Foreskin fibroblast (primary cell): ENCODE measurements at places on chromosomes 7 and 10.

GRCh38 chr7:90594751-90595317 is 1.3 kb upstream of the CDK14 start:
- peak; percentile 91 for DNase-seq

- DNase-seq: no peak
Measured at GRCh38 chr10:75646218-75646915, 214.9 kb downstream of the LRMDA start.

DNA sequence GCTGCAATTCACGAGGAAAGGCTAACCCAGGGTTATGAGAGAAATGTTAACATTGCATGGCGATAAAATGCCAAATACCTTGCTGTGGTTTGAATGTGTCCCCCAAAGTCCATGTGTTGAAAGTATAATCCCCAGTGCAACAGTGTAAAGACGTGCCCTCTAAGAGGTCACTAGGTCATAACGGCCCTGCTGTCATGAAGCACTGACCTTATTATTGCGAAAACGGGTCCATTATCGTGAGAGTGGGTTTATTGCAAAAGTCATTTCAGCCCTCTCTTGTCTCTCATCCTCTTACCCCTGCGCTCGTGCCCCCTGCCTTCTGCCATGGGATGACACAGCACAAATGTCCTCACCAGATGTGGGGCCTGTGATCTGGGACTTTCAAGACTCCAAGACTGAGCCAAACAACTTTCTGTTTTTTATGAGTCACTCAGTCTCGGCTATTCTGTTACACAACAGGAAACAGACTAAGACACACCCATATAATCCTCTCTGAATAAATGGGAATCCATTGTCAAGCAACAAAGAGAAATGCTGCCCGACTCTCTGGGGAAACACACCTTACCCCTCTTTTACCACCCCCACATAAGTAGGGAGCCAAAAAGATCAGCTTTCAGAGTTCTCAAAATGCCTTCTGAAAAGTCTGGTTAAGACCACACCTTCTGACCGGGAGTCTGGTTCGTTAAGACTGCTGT is 73.1 kb upstream of the UCN3 start:
- peak; percentile 84 for DNase-seq

GRCh38 chr10:130707389-130707979 is 571.3 kb downstream of the GLRX3 start:
- no peak for DNase-seq

- DNase-seq: peak; percentile 41
Measured at GRCh38 chr10:133358162-133358924, 524 bp upstream of the FUOM start.

GRCh38 chr7:130886438-130887135 is 152.6 kb upstream of the KLF14 start:
- DNase-seq: no peak

- peak; percentile 85 for DNase-seq
Measured at GRCh38 chr10:3090914-3091787, 23.8 kb downstream of the PFKP start.

DNA sequence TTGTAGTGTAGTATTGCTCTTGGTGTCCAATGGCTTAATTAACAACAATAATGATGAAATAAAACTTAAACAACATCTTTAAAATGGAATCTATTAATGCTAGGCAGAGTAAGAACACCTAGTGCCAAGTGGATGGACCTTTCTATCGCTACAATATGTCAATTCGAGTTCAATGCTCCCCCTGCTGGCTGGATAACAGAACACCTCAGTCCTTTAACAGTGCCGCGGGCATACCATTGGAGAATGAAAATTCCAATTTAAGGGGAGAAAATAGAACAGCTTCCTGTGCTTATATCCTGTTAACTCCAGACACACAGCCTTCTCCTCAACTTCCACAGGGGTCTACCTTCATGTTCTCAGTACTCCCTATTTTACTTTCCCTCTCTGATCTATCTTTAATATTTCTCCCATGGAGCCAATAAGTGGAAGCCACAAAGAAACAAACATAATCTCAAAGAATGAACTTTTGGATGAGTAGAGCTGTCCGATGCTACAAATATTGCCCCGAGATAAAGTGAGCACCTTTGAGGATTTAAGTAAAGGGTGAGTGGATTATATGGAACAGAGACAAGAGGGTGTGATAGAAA is 41.4 kb downstream of the COL1A2 start:
- peak; percentile 89 for DNase-seq

DNA sequence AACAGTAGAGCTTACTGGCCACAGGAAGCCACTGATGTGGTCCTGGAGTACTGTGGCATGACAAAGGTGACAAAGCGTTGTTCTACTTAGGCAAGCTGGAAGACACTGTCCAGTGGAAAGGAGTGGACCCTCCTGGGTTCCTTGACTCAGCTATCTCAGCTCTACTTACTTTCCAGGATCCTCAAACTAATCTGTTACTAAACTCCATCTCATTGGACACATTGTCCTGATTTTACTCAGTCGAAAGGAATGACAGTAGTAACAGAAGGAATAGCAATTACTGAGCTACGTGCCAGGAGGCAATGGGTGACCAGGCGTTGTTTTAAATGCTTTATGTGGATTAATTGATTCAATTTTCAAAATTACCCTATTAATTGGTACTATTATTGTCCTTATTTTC is 41.6 kb downstream of the ABLIM1 start:
- DNase-seq: no peak

- no peak for DNase-seq
Measured at GRCh38 chr7:152673897-152674296, 2.0 kb downstream of the XRCC2 start.

- DNase-seq: no peak
Measured at GRCh38 chr10:79182781-79183467, 114.2 kb downstream of the ZMIZ1 start.

DNA sequence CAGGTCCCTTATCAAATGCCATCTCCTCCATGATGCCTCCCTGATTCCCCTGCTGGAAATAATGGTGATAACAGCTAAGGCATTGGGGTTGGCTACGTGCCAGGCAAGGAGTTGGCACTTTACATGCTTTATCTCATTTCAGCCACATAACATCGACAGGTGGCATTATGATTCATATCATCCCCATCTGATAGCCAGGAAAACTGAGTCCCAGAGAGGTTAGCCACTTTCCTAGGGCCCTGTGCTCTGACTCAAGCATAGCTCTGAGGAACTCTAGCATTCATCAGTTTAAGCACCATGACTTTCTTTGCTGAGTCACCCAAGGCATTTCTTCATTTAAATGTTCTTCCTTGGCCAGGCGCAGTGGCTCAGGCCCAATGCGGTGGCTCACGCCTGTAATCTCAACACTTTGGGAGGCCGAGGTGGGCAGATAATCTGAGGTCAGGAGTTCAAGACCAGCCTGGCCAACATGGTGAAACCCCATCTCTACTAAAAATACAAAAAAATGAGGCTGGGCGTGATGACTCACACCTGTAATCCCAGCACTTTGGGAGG is 6.6 kb downstream of the LEP start:
- peak; percentile 18 for DNase-seq

GRCh38 chr10:86316274-86316835 is 50.2 kb downstream of the GRID1 start:
- no peak for DNase-seq

DNA sequence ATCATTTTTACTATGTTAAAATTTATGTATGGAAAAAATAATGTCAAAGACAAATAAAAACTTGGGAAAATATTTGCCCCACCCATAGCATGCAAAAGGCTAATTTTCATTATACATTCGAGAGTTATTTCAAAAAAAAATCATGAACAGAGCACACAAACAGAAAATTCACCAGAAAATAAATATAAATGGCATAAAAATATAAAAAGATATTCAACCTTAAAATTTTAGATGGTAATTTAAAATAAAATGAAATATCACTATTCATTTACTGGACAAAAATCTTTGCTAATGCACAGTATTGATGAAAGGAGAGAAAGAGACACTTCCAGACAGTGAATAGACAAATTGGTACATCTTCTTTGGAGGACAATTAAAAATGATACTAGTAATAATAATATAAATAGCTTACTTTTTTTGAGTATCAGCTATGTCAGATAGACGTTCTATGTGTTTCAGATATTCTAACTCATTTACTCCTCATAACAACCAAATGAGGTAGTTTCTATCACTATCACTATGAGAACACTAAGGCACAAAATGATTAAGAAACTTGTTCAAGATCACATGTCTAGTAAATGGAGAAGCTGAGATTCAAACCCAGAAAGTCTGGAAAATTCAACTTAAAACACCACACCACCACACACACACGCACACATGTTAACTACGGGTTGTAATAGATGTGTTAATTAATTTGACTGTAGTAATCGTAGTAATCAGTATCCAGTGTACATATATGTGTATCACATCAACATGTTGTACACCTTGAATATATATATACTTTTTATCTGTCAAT is 63.0 kb downstream of the CCDC71L start:
- no peak for DNase-seq

DNA sequence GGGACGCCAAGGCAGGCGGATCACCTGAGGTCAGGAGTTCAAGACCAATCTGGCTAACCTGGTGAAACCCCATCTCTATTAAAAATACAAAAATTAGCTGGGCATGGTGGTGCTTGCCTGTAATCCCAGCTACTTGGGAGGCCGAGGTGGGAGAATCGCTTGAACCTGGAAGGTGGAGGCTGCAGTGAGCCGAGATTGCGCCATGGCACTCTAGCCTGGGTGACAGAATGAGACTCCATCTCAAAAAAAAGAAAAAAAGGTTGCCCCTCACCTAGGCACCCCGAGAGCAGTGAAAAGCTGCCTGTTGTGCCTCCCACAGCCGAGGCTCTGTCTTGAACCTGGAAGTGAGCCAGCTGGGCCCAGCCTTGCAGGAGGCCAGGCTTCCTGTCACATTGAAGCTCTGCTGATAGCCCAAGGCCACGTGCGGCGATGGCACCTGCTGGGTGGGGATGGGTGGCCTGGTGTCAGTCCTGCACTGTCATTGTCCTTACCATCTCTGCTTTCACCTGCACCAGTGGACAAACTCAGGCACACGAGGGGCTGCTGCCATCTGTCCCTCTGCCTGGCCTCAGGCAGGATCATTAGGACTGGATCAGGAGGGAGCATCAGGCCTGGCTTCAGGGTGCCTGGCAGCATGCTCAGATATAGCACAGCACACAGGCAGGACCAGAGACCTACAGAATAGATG is 37.8 kb downstream of the DNAJB12 start:
- DNase-seq: no peak

DNA sequence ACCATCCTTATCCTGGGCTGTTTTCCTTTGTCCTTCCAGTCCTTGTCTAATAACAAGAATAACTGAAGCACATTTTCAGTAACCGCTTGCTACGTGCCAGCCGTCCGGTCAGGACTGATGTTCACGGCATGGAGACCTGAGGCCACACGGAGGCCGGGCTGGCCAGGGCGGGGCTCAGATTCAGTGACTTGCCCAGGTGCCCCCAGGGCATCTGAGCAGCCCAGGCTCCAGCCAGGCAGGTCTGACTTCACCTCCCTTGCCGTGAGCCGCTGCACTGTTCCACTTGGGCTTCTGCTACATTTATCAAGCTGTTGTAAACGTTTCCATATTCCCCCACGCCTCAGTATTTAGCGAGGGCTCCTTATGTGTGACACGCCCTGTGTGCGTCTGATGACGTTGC is 43.6 kb upstream of the AP5Z1 start:
- no peak for DNase-seq

- DNase-seq: no peak
Measured at GRCh38 chr10:93150990-93151547, 77.4 kb downstream of the CYP26A1 start.

DNA sequence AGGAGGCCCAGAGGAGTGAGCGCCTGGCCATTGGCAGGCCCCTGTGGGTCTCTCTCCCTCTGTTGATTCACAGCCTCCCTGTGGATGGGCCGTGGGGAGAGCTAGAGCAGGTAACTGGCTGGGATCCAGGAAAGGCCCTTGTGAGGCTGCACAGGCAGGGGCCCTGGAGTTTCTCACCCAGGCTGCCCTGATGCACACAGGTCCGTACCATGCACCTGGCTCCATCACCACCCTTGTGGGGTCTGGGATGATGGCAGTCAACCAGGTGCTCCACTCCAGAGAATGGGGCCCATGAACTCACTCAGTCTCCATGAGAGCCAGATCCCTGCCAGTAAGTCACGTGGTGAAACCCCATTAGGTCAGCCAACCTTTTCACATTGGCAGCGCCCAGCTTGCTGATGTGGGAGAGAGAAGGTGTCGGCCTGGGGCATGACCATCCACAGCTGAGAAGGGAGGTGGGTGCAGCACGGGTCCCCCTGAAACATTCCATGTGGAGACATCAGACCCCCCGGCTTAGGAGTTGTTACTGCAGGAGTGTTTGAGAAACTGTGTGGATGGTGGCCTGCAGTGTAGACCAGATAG is 320.8 kb downstream of the ADARB2 start:
- DNase-seq: no peak

GRCh38 chr10:29136411-29136810 is 152.5 kb upstream of the LYZL1 start:
- no peak for DNase-seq

DNA sequence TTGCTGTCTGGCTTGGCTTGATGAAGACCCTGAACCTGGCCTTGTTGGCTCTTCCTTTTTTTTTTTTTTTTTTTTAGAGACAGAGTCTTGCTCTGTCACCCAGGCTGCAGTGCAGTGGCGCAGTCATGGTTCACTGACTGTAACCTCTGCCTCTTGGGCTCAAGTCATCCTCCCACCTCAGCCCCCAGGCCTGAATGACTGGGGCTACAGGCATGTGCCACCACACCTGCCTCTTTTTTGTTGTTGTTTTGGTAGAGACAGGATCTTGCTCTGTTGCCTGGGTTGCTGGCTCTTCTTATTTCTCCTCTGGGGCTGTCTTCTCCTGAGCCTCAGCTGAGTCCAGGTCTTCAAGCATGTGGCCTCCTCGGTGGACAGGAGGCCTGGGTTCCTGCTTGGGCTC is 44.7 kb downstream of the PRF1 start:
- DNase-seq: no peak

- no peak for DNase-seq
Measured at GRCh38 chr7:46539892-46540483, 618.9 kb upstream of the IGFBP3 start.

DNA sequence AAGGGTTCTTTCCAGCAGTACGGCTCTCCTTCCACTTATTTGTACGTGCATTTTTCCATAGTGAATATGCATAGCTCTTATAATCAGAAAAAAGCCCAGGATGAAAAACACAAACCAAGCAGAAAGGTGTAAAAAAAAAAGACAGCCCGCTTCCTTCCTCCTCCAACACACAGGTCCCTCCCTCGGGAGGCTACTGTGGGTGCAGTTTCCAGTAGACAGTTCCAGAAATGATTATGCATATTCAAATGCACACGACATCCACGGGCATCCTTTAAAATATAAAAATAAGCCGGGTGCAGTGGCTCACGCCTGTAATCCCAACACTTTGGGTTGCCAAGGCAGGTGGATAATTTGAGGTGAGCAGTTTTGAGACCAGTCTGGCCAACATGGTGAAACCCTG is 59.9 kb downstream of the TNRC18 start:
- no peak for DNase-seq
